Thymus (tissue), 14 donors: ENCODE measurements at places on chromosomes 16 and 17.

GRCh38 chr16:77211880-77212740, 12.9 kb downstream of the SYCE1L start:
- DNase-seq = peak; percentile 75

DNA sequence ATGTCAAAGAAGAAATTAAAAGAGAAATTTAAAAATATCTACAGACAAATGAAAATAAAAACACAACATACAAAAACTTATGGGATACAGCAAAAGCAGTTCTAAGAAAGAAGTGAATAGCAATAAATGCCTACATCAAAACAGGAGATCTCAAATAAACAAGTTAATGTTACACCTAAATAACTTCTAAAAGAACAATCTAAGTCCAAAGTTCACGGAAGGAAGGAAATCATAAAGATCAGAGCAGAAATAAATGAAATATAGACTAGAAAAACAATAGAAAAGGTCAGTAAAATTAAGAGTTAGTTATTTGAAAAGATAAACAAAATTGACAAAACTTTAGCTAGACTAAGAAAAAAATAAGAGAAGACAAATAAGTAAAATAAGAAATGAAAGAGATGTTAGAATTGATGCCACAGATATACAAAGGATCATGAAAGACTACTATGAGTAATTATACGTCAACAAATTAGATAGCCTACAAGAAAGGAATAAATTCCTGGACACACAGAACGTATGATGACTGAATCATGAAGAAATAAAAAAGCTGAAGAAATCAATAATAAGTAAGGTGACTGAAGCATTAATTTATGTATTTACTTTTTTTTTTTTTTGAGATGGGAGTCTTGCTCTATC, 100.4 kb downstream of the CEP112 start:
- no peak for DNase-seq

DNA sequence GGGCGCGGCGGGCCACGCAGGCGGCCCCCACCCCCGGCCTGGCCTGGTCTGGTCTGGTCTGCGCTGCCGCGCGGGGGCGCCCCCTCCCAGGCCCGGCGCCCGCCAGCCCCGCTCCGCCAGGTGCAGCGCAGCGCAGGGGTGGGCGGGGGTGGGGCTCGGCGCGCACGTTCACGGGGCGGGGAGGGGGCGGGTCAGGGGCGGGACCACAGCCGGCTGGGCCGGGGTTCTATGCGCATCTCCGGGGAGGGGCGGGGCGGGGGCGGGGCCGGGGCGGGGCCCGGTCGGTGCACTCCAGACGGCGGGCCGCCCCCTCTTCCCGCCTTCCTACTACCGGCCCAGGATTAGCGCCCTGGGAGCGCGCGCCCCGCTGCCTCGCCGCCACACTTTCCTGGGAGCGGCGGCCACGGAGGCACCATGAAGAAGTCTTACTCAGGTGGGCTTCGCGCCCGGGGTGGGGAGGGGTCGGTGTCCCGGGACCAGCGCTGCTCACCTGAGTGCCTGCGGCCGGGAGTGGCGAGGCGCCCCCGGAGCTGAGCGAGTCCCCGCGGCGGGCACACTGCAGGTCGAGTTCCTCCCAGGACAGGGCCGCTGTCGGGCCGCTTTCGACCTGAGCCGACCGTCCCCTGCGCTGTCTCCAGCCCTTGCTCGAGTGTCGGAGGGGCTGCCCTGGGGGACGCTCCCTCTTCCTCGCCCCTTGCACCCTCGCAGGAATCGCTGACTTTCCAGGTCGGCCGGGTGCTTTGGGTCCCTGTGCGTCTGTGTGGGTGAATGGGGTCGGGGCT, 140.5 kb downstream of the SEC14L1 start:
- peak; percentile 75 for DNase-seq

DNA sequence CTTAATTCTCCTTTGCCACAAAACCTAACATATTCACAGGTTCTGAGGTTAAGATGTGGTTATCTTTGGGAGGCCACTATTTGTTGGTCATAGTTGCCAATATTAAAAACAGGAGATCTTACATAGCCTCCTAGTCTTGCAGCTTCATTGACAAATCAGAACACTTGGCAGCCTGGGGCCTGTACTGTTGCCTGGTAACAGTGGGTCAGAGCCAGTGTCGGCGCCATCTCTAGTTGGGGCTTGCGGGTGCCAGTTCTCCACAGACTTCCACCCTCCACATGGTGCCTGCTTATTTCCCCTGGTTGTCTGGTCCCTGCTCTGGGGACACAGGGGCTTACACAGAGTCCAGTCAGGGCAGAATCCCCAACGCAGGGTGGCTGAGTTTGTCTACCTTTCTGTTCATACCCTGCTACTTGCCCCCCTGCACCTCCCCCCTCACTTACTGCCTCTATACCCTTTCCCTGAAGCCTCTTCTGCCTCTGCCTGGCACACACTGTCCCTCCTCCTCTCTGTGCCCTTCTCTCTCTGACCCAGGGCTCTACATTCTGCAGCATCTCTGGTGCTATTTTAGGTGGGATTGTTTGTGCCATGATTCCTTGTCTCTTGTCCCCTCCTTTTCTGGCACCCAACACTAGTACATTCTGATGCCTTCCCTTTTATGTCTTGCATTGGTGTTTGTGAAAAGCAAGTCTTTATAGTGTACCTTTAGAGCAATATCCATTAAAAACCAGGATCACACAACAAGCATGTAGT, 13.4 kb downstream of the EPN2 start:
- no peak for DNase-seq

DNA sequence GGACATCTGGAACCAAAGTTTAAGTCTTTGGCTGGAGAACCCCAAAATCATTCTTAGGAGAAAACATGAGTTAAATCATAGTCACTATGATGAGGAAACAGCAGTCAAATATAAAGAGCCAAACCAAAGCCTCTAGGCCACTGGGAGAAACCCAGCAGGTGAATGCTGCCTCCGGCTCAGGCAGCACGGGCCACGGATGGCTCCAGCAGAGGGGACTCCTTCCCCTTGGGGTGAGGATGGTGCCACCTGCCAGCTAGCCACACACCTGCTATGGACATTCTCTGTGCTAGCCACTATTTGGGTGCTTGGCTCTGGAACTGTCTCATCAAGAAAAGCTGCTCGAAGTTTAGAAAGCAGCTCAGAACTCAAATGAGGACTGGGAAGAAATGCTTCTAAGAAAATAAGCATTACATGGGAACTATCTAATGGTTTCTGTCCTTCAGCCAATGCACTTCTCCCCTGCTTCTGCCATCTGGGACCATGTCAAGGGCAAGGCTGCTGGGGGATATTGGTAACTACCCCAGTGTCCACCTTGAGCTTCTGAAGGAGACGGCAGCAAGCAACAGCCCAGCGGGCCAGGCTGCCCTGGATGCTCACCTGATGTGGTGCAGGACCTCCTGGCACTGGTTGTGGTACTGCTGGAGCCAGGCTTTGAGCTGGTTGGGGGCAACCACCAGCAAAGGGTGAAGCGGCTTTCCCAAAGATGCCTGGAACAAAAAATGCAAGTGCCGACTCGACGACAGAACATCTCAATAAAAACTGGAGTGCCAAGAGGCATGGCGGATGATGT, 22.5 kb downstream of the ELAC2 start:
- no peak for DNase-seq

DNA sequence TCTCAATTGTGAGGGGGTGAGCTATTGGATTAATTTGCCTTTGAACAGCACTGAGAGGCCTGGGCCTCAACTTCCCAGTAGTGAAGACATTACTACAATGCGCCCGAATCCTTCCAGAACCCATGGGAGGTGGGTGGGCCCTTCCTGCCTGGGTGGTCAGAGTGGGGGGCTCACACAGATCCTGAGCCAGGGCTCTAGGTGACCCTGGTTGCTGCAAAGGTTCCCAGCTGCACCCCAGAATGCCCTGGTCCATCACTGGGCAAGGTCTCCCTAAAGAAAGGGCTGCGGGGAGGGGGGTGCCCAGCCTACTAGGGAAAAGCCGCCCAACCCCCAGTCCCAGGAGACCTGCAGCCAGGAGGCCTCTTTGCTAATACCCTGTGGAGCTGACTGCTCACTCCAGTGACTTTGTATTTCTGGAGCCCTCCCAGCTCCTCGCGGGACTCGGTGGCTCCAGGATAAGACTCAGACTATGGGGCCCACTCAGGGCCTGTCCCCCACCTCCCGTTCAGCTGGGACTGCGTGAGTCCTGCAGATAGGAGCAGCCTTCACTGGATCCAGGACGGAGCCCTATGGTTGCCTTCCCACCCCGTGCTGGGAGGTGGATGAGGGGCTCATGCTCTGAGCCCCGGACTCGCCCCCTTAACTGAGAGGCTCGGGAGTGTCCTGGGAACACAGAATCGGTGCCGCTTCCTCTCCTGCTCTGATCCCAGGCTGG, 40.2 kb downstream of the SLC7A5 start:
- no peak for DNase-seq

- no peak for DNase-seq
These were observed 482.8 kb downstream of the SOX9 start for GRCh38 chr17:72603420-72604242.

DNA sequence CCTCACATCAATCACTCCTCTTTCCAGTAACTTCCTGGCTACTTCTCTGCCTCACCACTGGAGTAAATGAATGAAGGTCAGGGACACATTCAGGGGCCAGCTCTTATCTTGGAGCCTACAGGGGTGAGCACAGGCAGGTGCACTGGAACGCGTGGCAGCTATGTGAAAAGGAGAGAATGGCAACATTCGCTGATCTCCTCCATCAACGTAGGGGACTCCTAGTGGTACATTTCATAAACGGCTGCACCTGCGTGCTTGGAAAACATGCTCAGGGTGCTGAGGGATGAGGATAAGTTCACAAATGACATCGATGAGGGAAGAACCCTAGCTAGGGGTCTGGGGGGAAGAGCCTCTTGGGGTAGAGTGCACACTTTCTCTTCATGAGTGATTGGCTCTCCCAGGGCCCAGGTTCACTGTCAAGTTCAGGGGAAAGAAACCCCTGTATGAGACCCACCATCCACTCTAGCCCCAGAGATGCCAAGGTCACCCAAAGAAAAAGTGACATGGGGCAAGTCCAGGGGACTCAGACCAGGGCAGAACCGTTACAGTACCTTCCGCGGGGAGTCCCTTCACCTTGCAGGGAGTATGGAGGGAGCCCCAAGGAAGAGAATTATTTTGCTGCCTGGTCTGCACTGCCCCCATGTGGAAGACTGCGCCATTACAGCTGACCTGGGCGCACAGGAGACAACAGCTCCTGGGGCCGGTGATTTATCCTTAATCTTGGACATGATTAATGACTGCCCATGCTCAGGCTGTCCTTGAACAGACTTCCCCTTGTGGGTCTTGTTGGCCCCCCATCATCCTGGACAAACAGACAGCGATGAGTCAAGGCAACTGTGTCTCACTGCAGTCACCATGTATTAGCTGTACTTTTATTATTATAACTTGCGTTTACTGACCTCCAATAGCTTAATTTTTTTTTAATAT, 30.1 kb downstream of the VAC14 start:
- peak; percentile 34 for DNase-seq

DNA sequence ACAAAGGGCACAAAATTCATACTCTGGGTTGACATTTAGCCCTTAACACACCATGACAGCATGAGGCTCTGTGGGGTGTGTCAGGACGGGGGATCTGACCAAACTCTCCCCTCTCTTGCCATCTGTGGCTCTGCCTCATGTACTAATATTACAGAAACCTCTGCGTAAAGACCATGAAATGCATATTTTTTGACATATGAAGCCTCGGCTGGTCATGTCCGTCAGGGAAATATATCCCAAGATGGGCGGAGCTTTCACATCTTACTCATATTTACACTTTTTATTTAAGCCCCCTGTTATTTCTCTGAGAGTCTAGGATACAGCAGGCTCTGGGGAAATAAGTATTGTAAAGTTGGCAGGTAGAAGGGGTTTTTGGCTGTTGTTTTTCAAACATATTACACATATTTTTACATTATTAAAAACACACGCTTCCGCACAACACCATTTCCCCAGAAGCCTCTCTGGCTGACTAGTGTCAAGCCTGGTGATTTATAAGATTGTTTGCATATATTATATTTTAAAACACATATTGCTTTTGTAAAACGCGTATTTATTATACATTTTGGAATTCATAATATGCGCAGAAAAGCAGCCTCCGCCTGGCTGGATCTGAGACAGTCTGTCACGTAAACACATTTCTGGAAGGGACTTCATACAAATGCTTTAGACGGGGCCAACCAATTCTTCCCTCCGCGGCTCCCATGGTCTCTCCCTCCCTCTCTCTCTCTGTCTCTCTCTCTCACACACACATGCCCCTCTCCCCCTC, 237.7 kb upstream of the ZFHX3 start:
- no peak for DNase-seq

GRCh38 chr17:2087597-2088211, 32.8 kb downstream of the HIC1 start:
- no peak for DNase-seq

DNA sequence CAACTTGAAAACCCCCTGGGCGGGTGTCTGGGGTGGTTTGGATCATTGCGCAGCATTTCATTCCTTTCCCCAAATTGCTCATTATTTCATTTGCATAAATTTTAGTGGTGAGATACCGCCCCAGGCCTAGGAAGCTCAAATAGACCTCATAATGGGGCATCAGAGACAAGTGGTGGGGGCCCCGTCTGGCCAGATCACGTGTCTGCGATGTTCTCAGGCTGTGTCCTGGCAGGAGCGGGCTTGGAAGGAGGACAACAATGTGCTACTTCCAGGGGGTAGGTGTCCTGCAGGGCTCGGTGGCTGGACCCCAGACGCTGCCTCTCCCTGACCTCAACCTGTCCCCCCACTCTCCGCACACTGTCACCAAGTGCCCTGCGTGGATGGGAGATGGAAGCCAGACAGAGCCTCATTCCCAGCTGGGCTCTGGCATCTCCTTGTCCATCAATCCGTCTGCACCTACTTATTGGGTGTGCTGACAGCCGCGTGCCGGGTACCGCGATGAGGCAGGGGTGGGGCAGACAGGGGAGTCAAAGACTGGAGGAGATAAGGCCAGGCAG, 116.9 kb downstream of the NTN1 start:
- no peak for DNase-seq

GRCh38 chr17:48729335-48730239, 1.0 kb upstream of the HOXB13 start:
- no peak for DNase-seq

GRCh38 chr16:12283596-12283995, 307.1 kb downstream of the SNX29 start:
- DNase-seq = no peak

GRCh38 chr16:29182501-29182900, 197.6 kb downstream of the LAT start:
- DNase-seq = no peak

- no peak for DNase-seq
These were observed 85.4 kb downstream of the IRX3 start for GRCh38 chr16:54201200-54201599.

- DNase-seq = no peak
These were observed 646.6 kb downstream of the TOX3 start for GRCh38 chr16:51900221-51900780.

GRCh38 chr16:28548306-28548802, 5.4 kb upstream of the SGF29 start:
- no peak for DNase-seq

DNA sequence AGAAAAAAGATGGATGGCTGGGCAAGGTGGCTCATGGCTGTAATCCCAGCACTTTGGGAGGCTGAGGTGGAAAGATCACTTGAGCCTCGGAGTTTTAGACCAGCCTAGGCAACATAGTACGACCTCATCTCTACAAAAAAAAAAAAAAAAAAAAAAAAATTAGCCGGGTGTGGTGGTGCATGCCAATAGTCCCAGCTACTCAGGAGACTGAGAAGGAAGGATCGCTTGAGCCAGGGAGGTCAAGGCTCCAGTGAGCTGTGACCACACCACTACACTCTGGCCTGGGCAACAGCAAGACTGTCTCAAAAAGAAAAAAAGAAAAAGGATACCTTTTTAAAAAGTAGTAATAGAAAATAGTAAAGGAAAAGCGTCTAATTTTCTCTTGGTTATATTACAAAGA, 20.7 kb downstream of the ZNF652 start:
- no peak for DNase-seq

GRCh38 chr16:1019231-1020090, 37.9 kb downstream of the SOX8 start:
- DNase-seq = no peak
